ENCODE measurements at places on chromosomes 5 and 9. TPM values are rescaled to one million over a fixed set of nuclear protein-coding genes. Genes with fewer than 3 reads are reported as not detected.
A peak's percentile ranks its signal among the peaks of the same experiment; 100 is the strongest.

The PAEP gene
- polyA plus RNA-seq, result not detected

The ANKRD18A gene
- 2.0 TPM for polyA plus RNA-seq

The FOXD4L4 gene
- not detected for polyA plus RNA-seq

DNA sequence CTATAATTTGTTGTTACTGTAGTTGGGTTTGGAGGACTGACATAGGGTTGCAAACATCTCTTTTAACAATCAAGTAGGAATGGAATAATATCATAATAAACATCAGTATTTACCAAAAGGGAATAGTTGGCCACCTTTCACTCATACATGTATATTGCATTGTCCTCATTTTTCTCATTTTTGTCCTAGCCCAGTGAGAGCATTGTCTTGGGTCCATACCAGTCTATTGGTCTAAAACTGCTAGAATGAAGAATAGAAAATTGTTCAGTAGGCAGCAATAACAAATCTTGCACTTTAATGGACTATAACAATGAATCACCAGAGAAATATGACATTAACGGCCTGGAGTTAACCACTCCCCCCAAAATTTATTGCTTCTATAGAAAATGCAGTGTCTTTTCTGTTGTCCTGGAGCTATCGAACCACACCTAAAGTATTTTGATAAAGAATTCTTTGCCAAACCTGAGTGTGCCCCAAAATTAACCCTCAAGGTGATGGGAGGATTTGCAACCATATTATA, 80.9 kb upstream of the IL33 start:
- DNase-seq, result no peak

GRCh38 chr9:8686516-8686915, 886.9 kb upstream of the DMAC1 start:
- DNase-seq, result no peak

- DNase-seq, result peak; percentile 88
Measured at GRCh38 chr5:63401436-63402046, 560.7 kb downstream of the HTR1A start.

DNA sequence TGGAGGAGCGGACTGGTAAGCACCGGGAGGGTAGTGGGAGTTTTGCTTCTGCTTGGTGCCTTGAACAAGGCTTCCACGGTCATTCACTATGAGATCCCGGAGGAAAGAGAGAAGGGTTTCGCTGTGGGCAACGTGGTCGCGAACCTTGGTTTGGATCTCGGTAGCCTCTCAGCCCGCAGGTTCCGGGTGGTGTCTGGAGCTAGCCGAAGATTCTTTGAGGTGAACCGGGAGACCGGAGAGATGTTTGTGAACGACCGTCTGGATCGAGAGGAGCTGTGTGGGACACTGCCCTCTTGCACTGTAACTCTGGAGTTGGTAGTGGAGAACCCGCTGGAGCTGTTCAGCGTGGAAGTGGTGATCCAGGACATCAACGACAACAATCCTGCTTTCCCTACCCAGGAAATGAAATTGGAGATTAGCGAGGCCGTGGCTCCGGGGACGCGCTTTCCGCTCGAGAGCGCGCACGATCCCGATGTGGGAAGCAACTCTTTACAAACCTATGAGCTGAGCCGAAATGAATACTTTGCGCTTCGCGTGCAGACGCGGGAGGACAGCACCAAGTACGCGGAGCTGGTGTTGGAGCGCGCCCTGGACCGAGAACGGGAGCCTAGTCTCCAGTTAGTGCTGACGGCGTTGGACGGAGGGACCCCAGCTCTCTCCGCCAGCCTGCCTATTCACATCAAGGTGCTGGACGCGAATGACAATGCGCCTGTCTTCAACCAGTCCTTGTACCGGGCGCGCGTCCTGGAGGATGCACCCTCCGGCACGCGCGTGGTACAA, 556 bp downstream of the PCDHGC3 start:
- peak; percentile 73 for DNase-seq

GRCh38 chr5:31173614-31174013, 19.9 kb upstream of the CDH6 start:
- DNase-seq, result no peak

GRCh38 chr9:108512426-108513173, 343.2 kb downstream of the ACTL7B start:
- no peak for DNase-seq

- DNase-seq, result no peak
Measured at GRCh38 chr5:74977471-74977870, 74.9 kb downstream of the GCNT4 start.

Measured in brain (organoid and tissue), 16 donors.